ENCODE measurements at places on chromosomes 2 and 18. TPM values are rescaled to one million over a fixed set of nuclear protein-coding genes. Genes with fewer than 3 reads are reported as not detected.

DNA sequence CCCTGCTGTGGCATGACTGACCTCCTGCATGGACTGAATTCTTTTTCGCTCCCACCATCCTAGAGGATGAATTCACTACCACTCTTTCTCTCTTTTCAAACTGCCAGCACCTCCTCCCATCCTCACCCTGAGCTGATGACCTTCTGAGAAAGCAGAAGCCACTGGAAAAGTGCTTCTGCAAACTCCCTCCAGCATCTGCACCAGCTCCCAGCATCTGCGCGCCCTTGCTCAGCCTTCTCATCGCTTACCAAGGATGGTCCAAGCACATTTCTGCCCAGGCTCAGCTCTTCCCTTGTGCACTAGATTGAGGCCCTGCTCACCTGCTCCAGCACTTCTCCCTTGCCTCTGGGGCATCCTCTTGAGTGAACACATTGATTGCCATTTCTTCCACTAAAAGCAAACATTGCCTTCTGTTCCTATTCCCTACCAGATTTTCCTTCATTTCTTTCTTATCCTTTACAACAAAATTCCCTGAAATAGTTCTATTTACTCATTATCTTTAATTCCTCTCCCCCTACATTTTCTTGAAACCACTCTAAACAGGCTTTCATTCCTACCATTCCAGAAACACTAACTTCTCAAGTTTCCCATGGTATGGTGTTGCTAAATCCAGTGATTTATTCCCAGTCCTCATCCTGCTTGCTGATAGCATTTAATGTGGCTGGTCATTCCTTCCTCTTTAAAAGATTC, 42.7 kb upstream of the IL1RL1 start:
- DNase-seq = no peak

GRCh38 chr18:48902023-48902855, 48.5 kb downstream of the SMAD7 start:
- no peak for DNase-seq

DNA sequence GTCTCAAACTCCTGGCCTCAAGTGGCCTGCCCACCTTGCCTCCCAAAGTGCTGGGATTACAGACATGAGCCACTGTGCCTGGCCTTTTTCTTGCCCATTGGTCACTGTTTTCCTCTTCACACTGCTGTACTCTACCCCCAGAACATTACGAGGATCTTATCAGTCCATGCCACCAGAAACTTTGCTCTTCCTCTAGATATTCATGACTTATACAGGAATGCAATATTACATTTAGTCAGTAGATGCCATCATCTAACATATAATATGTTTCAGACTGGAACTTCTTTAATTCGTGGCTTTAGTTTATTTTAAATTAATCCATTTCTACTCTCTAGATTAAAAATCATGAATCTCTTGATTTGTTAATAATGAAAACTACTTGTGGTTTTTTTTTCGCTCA, 135.5 kb downstream of the COMMD1 start:
- DNase-seq = no peak

- no peak for DNase-seq
Measured at GRCh38 chr18:70219688-70220087, 14.2 kb upstream of the RTTN start.

DNA sequence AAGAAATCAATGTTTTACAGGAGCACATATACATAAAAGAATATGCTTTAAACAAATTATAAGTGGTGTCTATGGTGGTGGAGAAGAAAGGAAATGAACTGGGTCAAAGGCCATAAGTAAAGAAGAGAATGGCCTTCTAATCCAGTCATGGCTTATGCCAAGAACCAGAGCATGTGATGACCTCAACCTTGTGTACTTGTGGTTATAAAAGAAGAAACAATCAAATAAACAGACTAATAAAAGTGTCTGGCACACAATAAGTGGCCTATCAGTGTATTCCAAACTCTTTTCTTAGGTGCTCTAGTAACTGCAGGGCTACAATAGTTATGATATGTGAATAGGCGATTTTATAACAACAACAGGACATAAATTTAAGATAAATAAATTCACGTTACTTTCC, 2.6 kb downstream of the SERPINB11 start:
- DNase-seq = no peak

DNA sequence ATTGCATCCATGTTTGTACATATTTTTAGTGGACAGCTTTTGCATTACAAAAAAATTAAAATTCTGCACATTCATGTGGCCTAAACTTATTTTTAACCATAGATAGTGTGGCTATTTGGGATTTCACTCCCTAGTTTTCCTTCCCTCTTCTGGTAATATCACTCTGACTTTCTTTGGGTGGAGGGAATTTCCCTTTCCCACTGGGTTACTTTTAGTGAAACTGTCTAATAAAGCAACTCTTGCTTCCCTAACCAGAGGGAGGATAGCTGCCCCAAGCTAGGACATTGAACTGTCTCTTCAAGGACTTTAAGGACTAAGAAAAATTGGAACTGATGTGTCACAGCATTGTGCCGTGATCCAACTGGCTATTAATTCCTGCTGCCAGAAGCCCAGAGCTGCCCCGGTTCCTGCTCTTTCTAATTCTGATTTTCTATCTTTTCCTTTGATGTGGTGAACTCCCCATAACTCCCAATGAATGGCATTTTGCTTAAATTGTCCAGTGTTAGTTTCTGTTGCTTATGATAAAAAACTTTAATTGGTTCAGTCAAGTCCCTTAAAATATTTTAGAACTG, 20.0 kb upstream of the EFR3B start:
- DNase-seq = no peak

DNA sequence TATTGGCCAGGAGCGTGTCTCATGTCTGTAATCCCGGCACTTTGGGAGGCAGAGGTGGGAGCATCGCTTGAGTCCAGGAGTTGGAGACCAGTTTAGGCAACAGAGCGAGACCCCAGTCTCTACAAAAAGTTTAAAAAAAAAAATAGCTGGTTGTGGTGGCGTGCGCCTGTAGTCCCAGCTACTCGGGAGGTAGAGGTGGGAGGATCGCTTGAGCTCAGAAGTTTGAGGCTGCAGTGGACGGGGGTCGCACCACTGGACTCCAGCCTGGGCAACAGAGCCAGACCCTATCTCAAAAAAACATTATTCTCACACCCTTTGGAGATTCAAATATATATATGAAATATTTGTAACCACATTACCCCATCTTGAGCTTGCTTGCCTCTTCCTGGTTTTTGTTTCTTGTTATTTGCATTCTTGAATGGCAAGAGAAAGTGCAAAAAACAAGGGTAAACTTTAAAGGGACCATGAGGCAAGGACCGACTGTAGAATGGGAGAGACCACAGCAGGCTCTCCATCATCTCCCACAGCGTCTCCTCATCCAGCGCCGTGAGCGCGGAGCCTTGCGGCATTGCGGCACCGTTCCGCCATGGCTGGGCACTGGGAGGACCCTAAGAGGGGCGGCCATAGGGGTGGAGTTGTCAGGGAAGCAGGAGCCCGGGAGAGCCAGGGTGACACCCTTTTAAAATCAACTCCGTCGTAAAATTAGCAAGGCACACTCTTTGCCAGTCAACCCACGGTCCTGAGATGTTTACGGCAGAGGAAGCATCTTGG, 1.4 kb downstream of the ELP2 start:
- no peak for DNase-seq

- no peak for DNase-seq
Measured at GRCh38 chr2:11315074-11315705, 29.2 kb downstream of the ROCK2 start.

DNA sequence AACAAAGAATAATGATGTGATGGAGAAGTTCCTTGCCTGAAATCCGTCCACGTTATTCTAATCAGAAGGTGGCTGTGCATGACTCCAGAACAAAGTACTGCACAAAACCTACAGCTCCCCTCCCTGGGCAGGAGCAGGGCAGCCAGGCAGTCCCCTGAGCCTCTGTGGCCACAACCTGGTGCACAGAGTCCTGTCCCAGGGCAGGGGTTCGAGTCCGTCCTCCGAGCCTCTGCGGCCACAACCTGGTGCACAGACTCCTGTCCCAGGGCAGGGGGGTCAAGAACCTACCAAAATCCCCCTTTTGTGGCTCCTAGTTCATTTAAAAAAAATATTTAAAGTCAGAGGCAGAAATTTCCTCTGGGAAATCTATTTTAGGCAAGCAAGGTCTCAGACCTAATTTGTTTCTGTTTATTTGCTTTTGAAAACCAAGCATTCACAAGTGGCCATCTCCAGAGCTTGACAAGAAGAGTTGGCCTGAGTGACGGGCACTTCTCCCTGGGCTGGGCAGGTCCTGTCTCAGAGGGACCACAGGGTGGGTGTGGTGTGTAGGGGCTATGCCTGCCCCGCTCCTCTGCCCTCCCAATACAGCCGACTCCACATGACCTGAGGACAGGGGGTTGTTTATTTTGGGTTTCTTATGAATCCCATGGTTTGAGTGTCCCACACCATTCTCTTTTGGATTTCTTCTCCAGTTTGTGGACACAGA, 255.9 kb upstream of the PXDN start:
- DNase-seq = no peak

DNA sequence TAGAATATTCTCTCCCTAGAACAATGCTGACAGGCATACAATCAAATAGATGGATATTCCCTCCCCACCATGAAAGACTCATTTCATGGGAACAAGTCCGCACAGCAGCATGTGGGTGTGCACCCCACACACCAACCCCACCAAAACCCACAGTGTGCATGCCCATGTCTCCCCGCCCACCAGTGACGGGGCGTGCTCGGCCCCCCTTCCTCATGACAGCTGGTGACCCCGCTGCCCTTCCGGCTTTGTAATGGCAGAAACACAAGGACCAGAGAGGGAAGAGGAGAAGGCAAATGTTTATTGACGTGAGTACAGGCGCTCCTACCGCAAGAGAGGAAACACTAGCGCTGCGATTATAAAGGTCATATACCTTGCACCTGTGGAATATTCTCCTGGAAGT, 30.8 kb upstream of the ODC1 start:
- DNase-seq = no peak

DNA sequence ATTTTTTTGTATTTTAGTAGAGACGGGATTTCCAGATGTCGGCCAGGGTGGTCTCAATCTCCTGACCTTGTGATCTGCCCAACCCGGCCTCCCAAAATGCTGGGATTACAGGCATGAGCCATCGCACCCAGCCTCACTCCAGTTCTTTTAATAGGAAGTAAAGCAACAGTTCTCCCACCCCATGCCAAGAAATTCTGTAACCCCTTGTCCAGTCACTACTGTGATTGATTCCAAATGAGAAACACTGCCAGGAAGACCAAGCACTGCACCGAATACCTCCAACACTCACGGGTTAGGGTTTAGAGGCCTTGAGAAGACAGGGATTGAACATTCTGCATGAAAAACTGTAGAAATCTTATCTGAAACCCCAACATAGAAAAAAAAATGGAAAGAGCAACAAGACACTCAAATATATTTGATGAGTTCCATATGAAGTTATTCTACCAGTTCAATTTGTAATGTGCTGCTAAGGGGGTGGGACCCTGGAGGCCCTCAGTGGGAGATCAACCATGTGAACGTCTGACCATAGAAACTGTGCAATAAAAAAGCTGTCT, 48.2 kb upstream of the BIN1 start:
- DNase-seq = no peak

DNA sequence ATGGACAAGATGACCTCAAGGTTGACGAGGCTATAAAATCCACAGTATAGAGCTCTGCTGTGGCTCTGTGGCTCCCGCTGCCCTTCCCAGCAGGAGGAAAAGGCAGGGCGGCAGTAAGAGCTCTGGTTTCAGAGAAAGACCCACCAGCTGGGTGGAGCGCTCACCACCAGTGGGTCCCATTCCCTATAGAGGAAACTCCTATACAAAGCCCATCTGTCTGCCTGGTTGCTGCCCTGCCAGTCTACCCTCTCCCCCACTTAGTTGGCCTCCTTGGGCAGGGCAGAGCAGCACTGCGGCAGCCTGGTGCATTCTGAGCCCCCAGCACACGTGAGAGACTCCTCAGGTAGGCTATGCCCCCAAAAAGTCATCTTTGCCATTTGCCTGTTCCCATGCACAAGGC, 26.5 kb downstream of the TNS1 start:
- DNase-seq = no peak

GRCh38 chr18:63505566-63506335, 29.0 kb downstream of the SERPINB5 start:
- DNase-seq = no peak

- DNase-seq = peak; percentile 14
Measured at GRCh38 chr2:153386481-153386897, 92.1 kb downstream of the RPRM start.

- no peak for DNase-seq
Measured at GRCh38 chr18:1422634-1423033, 518.0 kb downstream of the ADCYAP1 start.

- DNase-seq = peak; percentile 31
Measured at GRCh38 chr2:156892467-156893281, 364.8 kb upstream of the GALNT5 start.

GRCh38 chr2:240397542-240397916, 37.9 kb upstream of the GPC1 start:
- no peak for DNase-seq

DNA sequence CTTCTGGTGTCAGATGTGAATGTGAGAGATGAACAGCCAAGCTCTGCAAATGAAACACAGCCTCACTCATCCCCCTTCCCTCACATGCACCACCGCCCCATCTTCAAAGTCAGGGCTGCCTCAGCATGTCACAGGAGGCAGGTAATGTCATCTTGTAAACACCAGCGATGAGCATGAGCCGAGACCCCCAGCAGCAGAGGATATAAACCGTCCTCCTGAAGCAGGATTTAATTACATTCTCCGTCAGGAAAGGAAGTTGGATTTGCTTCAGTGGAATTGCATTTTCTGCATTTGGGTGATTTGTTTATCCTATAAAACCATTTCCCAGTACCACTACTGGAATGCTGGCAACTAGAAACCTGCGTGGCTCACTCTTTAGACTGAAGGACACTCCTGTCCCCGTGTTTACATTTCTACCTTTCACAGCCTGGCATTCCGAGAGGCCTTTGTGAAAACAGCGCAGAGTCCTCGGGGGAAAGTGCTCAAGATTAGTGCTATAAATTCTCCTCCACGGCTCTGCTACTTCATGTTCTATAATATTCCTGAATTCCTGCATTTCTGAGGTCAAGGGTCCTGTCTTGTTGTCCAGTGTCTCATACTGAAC, 619.2 kb downstream of the IRS1 start:
- no peak for DNase-seq

- DNase-seq = no peak
Measured at GRCh38 chr2:107588181-107588580, 238.5 kb upstream of the RGPD4 start.

- DNase-seq = no peak
Measured at GRCh38 chr2:178066890-178067669, 5.5 kb downstream of the PDE11A start.

DNA sequence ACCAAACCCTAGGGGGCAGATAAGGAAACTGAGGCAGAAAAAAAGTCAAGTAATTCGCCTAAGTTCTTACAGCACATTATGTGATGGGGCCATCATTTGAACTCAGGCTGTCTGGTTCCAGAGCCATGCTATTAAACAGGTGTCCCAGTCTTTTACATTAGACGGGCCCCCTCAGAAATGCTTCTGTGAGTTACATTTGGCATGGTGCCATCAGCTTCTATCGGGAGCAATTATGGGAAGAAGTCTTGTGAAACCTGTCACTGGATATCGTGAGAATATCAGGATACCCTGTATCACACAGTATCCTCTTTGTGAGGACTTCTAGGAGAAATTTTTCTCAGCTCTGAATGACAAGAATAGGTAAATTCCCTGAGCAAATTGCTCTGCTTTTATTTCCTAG, 143.7 kb upstream of the NOSTRIN start:
- no peak for DNase-seq

CLEC4F gene
- polyA plus RNA-seq = not detected

TUBA3E gene
- not detected for polyA plus RNA-seq

LPIN2 gene
- 37.4 TPM for polyA plus RNA-seq

NGEF gene
- 3.0 TPM for polyA plus RNA-seq

CGREF1 gene
- 5.0 TPM for polyA plus RNA-seq

PLGLB1 gene
- polyA plus RNA-seq = 7.8 TPM
